C1 segment of cervical spinal cord (tissue), 14 donors: ENCODE measurements at places on chromosomes 4 and X.
A peak's percentile ranks its signal among the peaks of the same experiment; 100 is the strongest.

DNA sequence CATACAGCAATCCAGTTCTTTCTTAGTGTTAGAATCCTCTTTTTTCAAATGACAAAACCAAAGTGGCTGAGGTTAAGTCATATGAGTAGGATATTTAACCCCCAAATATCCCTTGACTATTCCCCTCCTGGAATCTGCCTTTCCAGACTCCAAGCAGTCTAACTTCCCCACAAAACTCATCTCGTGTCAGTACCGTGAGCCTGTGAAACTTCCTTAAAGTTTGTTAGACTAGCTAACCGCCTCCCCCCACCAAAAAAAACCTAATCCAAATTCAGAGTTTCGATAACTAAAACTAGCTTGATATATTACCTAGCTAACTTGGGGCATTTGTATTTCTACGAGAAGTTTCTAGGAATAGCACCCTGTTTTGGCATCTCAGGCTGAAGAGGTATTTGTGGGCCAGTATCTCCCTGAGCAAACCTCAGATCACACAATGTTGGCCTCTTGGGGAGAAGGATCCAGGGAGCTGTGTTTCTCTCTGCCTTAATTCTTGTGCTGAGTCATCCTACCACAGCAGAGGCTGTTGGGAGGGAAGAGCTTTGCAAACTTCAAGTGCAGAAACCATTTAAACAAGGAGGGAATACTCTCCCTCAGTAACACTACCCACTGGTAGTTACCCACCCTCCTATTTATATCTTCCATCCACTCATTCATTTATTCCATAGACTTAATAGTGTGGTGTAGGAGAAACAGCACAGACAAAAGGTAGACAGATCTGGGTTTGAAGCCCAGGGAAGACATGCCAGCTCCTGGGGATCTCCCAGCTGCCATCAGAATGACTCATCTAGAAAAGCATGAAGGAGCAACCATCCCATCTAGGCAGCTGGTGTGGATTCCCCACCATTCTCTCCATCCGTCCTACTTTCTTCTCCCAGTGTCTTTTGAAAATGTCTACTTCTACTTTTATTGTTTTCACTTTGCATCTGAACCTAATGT lies 39.3 kb upstream of the TXK start:
- no peak for DNase-seq

GRCh38 chrX:107935200-107935599 lies 47.0 kb downstream of the TEX13B start:
- no peak for DNase-seq

- DNase-seq = no peak
Measured at GRCh38 chrX:41759817-41760216, 35.8 kb downstream of the GPR82 start.

GRCh38 chr4:82818664-82819662 lies 20.4 kb upstream of the SCD5 start:
- DNase-seq = no peak

- peak; percentile 31 for DNase-seq
Measured at GRCh38 chr4:77930876-77931275, 68.2 kb downstream of the MRPL1 start.

DNA sequence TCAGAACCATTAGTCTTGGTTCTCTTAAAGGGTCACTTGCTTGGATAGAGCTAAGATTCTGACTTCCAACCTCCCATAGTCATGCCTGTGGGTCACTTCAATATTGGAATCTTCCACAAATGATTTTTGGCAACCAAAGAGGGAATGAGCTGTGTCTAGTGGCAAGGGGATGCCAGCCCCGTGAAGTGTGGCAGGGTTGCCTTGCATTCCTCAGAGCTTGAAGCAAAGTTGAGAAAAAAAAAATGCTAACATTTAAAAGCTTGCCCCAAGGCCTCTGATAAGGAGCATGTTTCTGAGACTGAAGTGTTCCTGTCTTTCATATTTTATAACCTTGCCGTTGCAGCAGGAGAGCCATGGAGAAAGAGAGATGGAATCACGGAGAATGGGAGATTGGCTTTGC lies 120.2 kb downstream of the PAPSS1 start:
- DNase-seq = no peak

DNA sequence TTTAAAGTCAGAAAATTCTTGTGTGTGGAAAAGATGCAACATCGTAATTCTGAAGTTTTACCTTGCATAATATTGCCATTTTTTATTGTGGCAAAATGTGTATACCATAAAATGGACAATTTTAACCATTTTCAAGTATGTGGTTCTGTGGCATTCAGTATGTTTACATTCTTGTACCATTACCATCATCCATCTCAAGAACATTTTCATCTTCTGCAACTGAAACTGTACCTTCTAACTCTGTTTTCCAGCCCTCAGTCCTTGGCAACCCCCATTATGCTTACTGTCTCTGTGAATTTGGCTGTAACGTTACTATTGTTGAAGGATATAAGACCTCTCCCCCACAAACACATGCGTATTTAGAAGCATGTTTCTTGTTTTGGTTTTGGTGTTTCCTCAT lies 123.2 kb downstream of the BMPR1B start:
- no peak for DNase-seq

DNA sequence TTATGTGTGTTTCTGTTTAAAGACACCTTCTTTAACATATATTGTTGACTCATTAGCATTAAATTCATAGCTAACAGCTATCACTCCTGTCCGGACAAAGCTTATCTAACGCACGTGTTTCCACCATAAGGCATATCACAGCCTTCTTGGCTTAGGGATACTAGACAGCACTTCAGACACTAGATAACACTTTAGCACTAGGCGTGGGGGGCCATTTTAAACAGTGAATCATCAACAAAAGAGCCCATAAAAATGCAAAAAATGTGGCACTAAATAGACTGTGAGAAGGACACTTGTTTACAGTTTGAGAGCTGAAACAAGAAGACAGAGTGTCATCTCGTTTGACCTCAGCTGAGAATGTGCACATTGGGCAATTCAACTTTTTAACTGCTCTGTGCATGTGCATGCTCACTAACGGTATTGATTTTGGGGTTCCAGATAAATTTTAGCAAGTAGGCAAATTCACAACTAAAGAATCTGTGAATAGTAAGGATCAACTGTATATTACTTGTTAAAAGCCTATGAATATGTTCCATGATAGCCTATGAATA lies 58.9 kb upstream of the RAI2 start:
- no peak for DNase-seq

DNA sequence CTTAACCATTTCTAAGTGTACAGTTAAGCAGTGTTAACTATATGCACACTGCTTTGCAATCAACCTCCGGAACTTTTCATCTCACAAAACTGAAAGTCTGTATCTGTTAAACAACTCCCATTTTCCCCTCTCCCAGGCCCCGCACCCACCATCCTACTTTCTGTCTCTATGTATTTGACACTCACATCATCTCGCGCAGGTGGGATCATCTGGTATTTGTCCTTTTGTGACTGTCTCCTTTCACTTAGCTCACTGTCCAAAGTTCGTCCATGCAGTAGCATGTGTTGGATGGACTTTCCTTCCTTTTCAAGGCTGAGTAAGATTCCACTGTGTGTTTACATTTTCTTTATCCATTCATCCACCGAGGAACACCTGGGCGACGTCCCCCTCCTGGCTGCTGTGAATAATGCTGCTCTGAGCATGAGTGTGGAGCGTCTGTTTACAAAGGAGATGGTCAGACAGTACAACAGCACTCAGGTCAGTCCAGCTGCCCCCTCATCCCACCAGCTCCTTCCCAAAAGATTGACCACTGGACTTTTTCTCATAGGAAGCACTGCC lies 39.8 kb downstream of the DCTD start:
- DNase-seq = no peak

DNA sequence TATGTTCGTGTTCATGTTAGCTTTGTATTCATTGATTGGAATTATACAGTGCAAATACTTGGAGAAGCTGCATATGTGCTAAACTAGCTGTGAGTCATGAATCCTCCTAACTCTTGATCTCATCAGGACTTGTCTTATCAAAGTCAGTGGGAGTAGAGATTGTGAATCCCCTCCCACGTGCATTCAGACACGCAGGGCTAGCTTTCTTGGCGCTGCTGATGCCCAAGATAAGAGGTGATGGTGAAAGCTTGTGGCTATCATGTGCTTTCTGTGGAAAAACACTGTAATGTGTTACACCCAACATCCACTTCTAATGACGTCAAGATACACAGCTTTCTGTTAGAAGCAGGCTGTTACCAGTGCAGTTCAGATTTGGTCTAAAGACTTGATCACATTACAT lies 348.7 kb upstream of the HAND2 start:
- DNase-seq = no peak

GRCh38 chr4:78625073-78625472 lies 73.5 kb downstream of the ANXA3 start:
- DNase-seq = no peak

- no peak for DNase-seq
Measured at GRCh38 chr4:165737309-165737972, 135.6 kb upstream of the TLL1 start.

DNA sequence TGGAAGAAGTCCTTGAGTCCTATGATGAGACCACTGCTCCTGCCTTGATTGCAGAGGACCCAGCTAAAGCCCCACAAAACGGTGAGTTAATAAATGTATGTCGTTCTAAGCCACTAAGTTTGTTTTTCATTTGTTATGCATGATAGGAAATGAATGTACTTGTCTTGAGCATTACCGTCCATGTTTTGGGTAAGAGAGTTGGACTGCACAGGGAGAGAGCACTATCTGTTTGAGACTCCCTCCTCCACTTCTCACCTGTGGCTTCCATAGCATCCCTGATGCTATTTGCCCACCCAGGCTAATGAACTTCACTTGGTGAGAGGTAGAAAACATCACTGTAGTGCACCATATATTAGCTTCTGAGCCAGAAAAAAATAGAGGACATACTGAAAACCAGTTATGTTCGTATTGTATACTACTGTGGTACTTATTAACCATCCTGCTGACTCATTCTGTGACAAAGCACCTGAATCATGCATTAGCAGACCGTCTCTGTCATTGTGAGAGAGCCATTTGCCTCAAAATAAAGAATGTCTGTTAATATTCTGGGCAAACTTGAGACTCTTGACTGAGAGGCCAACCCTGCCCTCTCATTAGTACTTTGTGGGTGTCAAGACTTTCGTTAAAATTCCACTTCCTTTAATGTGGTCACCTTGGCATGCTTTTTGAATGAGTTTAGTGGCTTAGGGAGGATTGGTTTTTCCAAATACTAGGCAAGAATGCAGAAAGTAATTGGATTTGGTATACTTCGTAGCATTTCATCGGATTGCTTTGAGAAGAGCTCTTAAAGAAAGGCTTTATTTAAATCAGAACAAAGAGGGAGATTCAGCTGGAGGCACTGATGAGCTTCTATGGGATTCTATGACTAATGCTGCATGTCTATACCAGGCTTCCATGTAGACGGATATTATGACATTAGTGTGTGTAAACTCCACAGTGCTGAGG lies 99.3 kb upstream of the GRPR start:
- no peak for DNase-seq

DNA sequence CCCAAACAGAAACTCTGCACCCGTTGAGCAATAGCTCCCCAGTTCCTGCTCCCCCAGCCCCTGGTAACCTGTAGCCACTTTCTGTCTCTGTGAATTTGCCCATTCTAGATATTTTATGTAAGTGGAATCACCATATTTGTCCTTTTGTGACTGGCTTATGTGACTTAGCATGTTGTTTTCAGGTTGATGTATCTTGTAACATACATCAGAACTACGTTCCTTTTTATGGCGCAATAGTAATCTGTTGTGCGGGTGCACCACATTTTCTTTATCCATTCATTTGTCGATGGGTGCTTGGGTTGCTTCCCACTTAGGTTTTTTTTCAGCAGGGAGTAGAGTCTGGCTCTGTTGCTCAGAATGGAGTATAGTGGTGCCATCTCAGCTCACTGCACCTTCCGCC lies 6.6 kb upstream of the PDZD4 start:
- DNase-seq = no peak

DNA sequence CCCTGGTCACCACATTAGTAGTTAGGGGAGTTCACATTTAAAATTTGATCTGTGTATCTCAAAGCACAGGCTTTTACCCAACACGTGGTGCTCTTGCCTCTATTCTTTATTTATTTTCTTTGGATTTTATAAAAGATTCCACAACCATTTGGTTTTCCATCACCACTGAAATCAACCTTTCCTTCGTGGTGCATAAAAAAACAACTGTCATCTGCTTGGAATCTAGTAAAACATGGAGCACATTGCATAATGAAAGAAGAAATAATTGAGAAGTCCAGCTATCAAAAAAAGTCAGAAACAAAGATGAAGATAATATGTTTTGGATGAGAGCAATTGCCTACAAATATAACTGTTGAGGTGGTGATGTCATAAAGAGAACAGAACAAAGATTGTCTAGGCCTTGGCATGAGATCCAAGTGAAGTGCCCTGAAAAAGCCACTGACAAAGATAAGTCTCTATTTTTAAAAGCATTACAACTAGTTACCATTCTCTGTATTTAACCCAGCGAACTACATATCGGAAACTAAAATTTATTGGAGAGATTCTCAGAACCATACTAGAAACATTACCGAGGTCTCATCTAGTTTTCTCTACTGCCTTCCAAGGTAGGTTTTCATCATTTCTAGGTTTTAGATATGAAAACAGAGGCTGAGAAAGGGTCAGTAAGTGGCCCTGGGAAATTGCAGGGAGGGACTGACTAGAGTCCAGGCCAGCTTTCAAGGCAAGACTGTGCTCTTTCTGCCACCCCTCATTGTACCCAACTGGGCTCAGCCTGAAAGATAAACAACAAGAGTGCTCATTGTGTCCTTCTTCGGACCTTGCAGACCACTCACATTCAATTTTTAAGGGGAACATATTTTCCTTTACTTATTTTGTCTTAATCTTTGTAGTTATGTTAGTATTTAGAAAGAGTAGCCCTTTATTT lies 127.3 kb downstream of the MAD2L1 start:
- no peak for DNase-seq

- DNase-seq = no peak
Measured at GRCh38 chrX:652341-652741, 21.8 kb downstream of the SHOX start.

DNA sequence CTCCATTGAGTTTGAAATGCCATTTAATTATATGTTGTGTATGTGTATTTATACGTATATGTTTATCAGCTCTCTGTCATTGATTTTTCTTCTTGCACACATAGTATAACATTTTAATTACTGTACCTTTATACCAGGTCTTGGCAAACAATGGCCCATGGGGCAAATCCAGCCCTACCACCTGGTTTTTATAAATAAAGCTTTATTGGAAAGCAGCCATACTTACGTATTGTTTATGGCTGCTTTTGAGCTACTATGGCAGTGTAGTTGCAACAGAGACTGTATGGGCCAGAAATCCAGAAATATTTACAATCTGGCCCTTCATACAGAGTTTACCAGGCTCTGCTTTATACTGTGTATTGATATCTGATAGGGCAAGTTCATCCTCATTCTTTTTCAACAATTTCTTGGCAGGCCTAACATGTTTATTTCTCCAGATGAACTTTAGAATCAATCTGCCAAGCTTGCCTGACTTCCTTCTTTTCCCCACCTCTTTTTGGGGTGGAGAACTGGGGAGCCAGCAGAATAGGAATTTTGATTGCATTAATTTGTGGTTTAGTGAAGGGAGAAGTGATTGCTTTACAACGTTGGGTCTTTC lies 15.8 kb downstream of the DCUN1D4 start:
- no peak for DNase-seq

GRCh38 chr4:48138936-48139335 lies 4.9 kb upstream of the TXK start:
- no peak for DNase-seq
